Femur (tissue), 1 donor: ENCODE measurements at places on chromosomes 7 and 10.

GRCh38 chr10:18222866-18223265 is 82.6 kb downstream of the CACNB2 start:
- no peak for DNase-seq

DNA sequence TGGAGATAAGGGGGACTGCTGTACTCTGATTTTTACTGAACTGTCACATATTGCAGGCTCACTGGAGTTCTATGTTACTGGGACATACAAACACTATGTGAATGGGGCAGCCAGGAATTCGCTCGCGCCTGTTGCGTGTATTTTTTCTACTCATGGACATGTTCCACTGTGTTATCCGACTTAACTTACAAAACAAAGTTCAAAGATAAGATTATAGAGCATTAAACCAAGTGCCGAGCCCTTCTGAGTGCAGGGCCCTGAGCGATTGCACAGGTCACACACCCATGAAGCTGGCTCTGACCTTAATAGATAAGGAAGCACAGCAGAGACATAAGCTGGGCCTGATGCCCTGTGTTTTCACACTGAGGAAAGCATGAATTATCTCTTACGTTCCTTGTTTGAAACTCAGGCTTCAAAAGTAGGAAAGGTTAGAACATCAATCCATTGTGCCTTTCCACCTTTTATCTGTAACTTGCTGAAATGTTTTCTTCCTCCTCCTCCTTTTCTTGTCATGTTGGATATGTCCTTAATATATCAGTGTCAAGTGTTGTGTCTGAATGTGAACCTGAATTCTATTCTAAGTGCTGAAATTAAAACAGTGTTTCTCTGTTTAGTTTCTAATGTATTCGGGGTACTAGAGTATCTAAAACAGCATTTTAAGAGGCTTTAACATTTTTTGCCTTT is 273.8 kb downstream of the AUTS2 start:
- DNase-seq: no peak

- DNase-seq: no peak
Measured at GRCh38 chr10:86289577-86289868, 77.1 kb downstream of the GRID1 start.

DNA sequence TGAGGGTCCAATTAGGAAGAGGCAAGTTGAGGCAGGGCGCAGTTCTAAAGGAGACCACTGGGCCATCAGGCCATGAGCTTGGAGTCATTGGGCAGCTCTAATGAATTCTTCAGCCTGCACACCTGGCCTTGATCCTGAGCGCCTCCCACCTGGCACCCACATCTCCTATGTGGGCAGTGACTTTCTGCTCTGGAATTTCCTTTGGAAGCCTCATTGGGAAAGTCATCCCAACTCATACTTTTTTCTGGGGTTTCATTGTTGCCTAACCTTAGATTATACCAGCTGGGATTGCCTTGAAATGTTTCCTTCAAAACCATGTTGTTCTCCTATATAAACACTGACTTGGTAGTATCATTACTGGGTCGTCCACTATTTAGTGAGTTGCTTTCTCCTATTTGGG is 54.1 kb downstream of the PLPP4 start:
- DNase-seq: no peak

GRCh38 chr10:109978481-109978880 is 29.3 kb upstream of the ADD3 start:
- DNase-seq: no peak

DNA sequence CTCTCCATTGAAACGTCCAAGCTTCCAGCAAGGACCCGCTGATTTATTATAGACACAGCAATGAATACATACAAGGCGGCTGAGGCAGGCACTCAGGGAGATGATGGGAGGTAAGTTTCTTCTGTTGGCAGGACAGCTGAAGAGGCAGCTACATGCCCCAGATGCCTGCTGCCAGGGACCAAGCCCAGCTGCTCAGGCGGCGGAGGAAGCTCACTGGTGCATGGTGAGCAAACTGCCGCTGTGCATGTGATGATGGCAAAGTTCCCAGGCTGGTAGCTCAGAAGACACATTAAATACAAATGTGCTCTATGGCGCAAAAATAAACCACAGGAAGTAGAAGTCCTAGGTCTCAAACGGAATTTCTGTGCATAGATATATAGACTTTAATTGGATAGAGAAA is 2.3 kb downstream of the DNTT start:
- peak; percentile 55 for DNase-seq

- peak; percentile 43 for DNase-seq
Measured at GRCh38 chr7:36937754-36938563, 213.7 kb upstream of the AOAH start.

DNA sequence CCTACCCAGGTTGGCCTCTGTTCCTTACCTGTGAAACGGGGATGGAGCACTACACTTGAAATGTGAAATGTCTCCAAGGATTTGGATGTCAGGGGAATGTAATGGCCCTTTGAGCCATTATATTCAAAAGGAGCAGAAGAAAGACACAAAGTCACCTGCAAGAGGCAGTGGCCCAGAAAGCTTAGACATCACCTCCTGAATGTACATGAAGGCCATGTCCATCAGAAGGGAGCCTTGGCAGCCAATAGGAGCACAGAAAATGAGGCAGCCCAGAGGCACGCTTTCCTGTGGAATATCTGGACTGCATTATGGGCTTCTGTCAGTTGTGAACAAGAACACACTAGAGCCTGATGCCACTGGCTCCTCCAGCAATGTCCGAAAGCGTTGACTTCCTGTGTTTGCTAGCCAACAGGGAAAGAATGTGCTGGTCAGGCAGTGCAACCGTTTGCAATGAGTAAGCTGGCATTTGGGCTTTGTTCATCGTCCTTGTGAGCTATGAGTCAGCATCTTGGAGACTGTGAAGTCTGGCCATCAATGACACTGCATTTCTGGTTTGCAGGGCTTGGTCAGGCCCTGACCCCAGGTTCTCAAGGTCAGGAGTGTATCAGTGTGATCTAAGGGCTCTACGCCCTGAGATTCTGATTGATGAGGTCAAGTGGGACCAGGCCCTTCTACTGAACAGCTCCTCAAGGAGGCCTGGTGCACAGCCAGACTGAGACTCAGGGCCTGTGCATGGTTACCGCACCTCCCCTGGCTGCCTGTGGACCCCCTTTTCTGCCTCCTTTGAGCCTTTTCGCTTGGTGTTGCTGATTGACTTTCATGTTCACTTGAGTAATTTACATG is 222.4 kb downstream of the RPS24 start:
- peak; percentile 41 for DNase-seq

- DNase-seq: no peak
Measured at GRCh38 chr10:24541239-24541753, 182.4 kb downstream of the ARHGAP21 start.

DNA sequence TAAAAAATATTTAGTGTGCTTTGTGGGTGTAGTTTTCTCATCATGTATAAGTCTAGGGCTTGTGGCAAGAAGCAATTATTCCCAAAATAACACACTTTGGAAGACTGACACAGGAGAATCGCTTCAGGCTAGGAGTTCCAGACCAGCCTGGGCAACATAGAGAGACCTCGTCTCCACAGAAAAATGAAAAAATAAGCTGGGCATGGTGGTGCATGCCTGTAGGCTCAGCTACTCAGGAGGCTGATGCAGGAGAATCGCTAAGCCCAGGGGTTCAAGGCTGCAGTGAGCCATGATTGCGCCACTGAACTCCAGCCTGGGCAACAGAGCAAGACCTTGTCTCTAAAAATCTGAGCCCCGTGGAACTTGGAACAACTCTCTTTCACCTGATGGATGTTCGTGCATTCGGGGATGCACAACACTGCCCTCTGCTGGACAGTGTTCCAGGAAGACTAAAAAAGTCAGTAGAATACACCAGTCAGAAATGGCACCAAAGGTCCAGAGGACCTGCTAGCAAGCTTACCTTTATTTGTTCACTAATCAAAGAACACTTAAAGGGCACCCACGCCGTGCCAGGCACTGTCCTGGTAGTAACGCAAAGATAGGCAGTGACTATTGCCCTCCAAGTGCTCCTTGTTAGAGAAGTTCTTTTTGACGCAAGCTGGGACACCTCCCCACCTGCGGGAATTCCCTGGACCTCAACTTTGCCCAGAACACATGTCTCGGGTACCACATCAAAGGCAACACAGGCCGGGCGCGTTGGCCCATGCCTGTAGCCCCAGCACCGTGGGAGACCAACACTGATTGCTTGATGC is 81.9 kb upstream of the CALN1 start:
- DNase-seq: peak; percentile 63

DNA sequence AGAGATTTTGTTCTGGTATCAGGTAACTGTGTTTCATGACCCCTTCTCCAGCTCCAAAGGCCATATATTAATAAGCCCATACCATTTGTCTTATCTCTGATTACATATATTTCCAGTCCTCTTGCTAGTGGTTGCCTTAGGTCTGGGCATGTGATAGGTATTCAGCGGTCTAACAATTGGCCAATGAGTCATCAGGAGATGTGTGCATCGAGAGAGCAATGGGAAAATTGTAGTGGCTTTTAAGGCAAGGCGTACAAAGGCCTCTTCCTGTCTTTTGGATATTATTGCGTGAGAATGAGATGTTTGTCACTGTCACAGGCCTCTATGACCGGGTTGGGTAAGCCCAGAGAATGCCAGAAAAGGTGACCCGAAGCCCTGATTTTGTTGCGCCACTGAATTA is 38.6 kb upstream of the SFRP5 start:
- DNase-seq: no peak

GRCh38 chr10:84308021-84308420 is 20.4 kb upstream of the CCSER2 start:
- no peak for DNase-seq

- DNase-seq: no peak
Measured at GRCh38 chr7:137925091-137925490, 76.8 kb downstream of the CREB3L2 start.

GRCh38 chr7:19026888-19027287 is 90.5 kb downstream of the TWIST1 start:
- DNase-seq: no peak

DNA sequence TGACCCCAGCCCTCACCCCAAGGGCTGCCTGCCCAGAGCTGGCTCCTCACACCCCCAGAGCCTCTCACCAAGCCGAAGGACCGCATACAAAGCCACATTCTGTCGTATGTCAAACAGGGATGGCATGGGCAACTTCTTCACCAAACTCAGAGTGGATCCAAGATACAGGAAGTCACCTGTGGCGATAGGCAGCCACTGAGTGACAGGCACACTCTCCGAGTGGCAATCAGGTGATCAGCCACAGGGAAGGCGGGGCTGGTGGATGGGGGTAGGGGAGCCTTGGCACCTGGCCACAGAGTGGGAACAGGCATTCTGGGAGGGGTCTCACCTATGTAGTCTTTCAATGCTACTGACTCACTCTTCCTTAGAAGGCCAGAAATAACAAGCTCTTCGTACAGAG is 7.1 kb upstream of the ASB10 start:
- DNase-seq: no peak

GRCh38 chr10:94902080-94902479 is 36.4 kb upstream of the CYP2C9 start:
- DNase-seq: no peak

DNA sequence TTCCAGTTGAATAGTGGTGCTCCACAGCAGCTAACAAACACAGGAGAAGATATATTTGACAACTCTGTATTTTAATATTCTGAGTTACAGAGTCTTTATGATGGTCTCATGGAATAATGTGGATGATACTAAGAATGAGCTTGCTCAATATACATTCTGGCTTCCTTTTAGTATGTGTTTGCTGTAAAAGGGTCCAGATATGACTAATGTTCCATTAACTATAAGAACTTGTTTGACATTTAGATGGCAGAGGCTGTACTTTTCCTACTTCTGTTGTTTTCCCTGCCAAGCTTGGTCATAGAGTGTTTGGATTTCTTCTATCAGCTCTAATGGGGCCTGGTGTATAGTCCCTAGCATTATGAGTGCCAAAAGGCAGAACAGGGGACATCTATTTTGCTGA is 61.5 kb upstream of the GPR22 start:
- DNase-seq: no peak

GRCh38 chr7:106485919-106486318 is 175.0 kb downstream of the CCDC71L start:
- no peak for DNase-seq

GRCh38 chr7:90629297-90629918 is 33.3 kb downstream of the CDK14 start:
- no peak for DNase-seq

DNA sequence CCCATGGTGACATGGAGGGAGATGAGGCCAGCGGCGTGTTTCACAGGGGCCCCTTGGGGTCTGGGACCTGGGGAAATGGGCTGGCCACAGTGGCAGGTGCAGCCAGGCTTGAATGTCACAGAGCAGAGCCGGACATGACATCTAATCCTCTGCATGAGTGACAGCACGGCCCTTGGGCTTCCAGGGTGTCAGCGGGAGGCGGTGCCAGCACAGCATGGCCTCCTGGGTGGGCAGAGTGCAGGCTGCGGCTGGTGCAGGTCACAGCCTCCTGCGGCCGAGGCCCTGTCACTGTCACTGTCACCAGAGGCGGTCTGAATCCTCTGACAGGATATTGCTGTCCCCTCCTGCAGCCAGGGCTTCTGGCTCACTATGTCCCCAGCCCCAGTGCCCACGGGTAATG is 18.2 kb downstream of the BHLHA15 start:
- DNase-seq: no peak

DNA sequence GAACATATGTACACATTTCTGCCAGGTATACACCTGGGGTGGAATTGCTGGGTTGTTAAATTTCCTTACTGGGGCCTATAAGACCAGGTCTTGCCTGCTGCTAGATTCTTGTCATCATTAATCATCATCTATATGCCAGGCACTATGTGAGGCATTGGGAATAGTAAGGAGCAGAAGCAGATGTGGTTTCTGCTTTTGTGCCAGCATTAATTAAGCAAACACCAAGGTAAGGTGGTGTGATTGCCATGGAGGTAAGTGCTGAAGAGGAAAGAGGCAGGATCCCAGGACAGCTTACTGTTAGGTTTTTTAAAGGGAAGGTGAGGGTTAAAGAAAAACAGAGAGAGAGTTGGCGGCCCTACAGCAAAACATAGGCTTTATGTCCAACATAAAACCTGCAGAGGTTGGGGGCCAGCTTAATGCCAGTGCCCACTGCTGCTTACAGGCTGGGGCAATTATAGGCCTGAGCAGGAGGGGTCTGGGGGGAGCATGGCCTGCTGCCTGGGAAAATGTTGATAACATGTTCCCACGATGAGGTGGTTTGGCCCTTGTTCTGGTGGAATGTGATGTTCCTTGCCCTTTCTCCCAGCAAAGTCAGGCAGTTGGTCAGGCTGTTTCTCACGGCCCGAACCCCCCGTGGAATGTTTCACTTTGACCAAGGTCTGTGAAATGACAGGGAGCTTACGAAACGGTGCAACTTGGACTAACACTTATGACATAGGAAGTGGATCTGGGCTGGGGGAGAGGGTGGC is 93.9 kb downstream of the RBM20 start:
- DNase-seq: no peak
